ENCODE measurements at places on chromosomes 12 and 14.

DNA sequence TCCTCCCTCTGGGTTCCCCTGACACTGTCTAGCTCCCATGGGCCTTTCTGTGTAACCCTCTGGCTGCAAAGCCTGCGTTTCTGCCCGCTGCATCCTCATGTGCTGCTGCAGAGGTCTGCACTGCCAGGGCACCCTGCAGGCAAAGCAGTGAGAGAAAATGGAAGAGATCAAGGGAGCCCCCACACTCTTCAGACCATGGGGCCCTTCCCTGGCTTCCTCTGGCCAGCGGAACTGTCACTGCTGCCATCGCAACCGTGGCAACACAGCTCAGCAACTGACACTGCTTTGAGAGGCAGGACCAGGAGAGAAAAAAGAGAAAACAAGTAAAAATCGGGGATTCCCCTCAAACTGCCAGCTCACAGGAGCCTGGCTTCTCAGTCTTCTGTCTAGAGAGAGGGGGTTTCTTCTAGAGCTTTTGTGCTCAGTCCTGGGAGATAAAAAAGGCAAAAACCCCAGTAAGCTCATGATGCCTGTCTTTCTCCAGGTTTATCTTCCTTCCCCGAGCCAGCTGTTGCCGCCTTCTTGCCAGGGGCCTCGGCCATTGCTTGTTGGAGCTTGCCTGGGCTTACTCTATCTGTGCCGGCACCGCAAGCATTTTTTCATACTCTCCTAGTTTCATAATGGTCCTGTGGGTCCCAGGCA lies 38.9 kb downstream of the C14orf132 start:
- peak; percentile 81 for DNase-seq

DNA sequence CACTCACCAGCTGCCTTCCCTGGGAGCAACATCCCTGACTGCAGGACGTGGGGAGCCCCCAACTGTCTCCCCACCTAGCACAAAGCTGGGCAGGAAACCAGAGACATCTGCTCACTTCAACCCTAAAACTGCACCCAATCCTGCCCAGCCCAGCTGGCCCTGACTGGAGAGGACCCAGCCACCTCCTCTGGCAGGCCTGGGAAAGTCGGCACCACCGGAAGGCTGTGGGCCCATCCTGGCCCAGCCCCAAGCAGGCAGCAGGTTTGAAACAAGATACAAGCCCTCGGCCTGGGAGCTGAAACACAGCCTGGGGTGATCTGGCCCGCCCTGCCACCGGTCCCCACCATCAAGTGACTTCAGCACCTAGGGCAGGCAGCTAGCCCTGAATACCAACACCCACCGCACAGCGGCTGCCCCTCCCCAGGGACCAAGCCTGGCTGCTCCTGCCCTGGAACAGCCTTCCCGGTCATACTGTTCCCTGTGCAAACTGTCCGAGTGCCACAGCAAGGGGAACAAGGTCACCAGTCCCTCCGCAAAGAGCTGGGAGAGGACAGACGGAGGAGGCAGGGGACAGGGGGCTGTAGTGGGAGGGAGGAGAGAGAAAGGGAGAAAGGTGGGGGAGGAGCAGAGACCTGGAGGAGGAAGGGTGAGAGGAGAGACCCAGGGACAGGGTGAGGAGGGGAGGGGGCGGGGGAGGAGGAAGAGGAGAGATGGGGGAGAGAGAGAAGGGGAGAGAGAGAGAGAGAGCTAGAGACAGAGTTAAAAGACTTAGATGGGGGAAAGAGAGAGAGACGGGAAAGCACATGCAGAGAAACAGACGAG lies 115.7 kb downstream of the RFLNA start:
- DNase-seq, result peak; percentile 82

DNA sequence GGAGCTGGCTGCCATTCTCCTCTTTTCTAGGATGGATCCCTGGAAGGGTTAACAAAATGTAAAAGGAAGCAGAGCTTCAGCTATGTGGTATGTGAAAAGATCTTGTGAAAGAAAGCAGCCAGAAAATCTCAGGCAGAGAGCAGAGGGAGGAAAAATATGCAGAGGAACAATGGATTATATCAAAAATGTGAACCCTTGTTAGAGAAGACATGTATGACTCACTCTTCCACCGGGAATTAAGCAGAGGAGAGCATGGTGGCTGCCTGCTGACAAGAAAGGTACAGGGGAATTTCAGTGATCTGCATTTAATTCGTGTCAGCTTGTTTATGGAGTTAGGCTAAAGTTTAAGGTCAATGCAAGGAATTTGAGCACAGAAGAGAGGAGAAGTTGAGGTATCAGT lies 46.3 kb downstream of the KCNA1 start:
- DNase-seq, result no peak

GRCh38 chr12:70741256-70741655 lies 104.0 kb upstream of the PTPRB start:
- no peak for DNase-seq

DNA sequence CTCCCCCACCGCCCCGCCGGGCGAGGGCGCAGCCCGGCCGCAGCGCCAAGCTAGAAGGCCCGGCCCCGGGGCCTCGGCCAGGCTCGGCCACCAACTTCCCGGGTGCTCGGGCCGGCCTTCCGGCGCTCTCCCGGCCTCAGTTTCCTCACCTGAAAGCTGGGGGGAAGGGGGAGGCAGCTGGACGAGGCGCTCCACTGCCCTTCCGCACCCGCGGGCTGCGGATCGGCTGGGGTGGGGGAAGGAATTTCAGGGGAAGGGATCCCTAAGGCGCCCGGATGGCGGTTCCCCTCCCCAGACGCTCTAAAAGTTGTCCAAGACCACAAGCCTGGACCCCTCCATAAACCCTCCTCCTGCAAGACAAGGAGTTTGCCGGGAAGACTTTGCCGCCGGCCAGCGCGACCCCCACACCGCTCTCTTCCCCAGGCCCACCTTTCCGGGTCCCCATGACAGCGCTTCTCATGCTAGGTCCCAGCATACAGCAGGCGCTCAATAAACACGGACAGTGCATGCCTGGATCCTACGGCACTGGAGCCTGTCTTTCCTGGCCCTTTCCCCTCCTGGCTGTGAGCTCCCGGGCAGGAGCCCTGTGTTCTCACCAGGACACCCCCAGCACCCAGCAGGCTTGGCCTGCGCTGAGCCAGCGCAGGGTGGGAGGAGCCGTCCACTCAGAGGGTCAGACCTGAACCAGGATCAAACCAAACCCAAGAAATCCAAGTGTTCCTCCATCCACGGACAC lies 18.1 kb downstream of the BEGAIN start:
- no peak for DNase-seq

- DNase-seq, result no peak
Observed at GRCh38 chr14:95300002-95300696, 19.6 kb downstream of the CLMN start.

DNA sequence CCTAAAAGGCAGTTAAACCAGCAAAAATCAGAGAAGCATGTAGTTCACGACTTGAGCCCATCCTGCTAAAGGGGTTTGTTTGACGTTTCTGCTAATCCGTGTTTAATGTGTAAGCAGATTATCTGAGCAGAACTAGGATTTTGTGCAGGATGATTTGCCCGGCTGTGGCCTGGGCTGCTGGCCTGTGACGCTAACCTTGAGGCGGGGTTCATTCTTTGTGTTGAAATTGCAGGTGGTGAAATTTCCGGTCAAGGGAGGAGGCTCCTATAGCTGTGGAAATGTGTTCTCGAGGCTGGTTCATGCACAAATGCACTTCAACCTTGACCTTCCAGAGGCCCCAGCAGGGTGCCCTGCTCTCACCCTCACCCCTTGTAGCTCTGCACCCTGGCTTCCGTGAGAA lies 63.7 kb downstream of the SLC24A4 start:
- DNase-seq, result no peak

- peak; percentile 97 for DNase-seq
Observed at GRCh38 chr14:35341751-35342488, 49.7 kb downstream of the PSMA6 start.

DNA sequence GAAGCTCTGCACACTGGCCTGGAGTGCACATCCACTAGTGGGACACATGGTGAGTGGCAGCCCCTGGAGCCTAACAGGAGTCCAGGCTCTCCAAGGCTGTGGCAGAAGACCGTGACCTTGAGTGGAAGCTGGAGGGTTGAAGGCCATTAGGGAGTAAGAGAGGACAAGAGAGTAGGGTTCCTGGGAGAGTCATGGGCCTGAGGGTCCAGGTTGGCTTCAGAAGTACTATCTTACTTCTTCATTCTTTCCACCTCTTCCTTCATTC lies 406 bp downstream of the IL23A start:
- DNase-seq, result no peak

DNA sequence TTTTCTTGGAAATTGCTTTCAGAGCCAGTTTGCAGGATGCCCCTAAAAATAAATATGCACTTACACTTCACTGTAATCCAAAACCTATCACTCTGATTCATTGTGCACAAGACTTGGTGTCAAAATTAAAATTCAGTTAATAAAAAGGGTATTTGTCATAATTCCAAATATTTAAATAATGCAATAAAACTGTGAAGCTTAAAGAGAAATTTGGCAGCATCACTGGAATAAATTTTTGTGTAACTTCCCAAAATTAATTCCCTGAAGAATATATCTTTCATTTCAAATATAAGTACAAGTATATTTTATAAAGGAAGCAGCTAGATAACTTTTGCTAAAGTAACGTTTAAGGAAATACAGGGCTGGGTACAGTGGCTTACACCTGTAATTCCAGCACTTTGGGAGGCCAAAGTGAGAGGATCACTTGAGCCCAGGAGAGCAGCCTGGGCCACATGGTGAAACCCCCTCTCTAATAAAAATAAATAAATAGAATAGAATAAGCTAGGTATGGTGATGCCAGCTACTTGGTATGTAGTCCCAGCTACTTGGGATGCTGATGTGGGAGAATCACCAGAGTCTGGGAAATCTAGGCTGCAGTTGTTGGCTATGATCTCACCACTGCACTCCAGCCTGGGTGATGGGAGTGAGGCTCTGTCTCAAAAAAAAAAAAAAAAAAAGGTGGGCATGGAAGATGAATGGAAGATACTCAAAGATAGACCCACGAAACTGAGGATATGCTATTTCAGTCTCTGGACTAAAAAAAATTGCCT lies 233.8 kb downstream of the FBXL14 start:
- DNase-seq, result no peak

DNA sequence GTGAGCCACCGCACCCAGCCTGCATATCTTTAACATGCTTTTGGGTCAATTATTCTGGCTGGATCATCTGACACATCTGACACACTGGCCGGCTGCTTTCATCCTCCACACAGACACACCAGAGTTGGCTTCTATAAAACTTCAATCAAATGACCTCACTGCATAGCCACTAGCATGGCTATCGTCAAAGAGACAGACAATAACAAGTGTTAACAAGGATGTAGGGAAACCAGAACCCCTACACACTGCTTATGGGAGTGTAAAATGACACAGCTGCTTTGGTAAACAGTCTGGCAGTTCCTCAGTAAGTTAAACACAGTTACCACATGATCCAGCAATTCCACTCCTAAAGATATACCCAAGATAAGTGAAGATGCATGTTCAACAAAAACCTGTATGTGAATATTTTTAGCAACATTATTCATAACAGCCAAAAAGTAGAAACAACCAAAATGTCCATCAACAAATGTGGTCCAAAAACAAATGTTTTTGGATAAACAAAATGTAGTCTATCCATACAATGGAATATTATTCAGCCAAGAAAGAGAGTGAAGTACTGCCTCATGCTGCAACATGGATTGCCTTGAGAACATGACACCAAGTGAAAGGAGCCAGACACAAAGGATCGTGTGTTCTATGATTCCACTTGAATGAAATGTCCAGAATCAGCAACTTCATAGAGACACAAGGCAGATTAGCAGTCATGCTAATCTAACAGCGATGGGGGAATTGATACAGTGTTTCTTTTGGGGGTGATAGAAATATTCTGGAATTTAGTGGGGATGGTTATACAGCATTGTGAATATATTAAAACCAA lies 10.1 kb downstream of the KDM2B start:
- DNase-seq, result no peak

- no peak for DNase-seq
Observed at GRCh38 chr12:85849344-85849743, 13.1 kb upstream of the RASSF9 start.

GRCh38 chr12:62192903-62193250 lies 67.3 kb upstream of the USP15 start:
- no peak for DNase-seq

- DNase-seq, result no peak
Observed at GRCh38 chr12:19434538-19434937, 4.8 kb upstream of the AEBP2 start.

DNA sequence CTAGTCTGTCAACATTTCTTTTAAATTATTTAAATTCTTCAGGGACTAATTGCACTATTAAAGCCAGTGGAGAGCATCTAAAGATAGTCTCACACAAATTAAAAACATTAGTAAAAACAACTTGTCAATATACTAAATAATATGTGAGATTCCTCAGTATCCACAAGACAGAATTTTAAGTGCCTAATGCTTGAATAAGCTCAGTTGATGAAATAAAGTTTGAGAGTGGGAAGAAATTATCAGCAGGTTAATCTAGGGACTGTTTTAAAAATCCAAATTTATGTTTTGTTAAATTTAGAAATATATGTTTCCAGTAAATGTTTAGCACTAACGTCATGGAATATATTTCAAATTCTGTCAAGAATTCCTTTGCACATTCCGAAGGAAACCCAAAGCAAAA lies 105.2 kb downstream of the SLC41A2 start:
- DNase-seq, result no peak

- DNase-seq, result no peak
Observed at GRCh38 chr12:26732005-26732908, 100.7 kb downstream of the ITPR2 start.

- no peak for DNase-seq
Observed at GRCh38 chr14:68401317-68401716, 391.6 kb downstream of the ZFP36L1 start.

- no peak for DNase-seq
Observed at GRCh38 chr12:66920205-66920604, 241.3 kb upstream of the GRIP1 start.

Data from NCI-H446 (cell line).